IPS-NIHi11 (cell line): ENCODE measurements at places on chromosomes 16 and 17.
A peak's percentile ranks its signal among the peaks of the same experiment; 100 is the strongest.

DNA sequence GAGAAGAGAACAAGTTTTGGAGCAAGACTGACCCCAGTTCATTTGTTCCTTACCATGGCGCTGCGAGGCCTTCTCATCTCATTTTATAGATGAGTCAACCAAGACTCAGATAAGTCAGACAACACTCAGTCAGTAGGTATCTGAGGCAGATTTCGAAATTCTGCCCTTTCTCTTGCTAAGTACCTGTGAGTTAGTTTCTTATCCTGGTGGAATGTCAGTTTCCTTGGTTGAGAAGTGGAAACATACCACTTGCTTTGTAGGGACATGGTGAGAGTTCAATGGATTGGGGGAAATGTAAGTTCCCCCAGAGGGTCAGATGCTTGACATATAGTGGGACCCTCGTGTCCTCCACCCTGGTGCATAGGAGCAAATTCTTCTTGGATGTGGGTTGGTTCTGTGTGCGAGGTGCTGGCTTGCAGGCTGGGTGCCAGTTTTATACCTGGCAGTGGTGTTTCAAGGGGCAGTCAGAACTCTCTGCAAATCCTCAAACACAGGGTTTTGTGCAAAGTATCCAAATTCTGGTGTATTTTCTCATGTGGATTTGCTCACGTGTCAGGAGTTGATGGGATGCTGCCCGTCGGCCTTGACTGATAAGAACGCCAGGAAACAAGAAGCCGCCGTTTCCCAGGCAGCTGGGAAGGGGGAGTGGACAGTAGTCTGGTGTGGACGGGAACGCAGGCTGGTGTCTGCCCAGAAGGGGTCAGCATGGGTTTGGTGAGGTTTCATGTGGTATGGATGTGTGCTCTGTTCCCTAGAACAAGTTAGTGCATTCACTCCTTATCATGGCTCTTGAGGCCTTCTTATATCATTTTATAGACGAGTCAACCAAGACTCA lies 61.1 kb upstream of the CIBAR2 start:
- no peak for DNase-seq

- DNase-seq: no peak
Observed at GRCh38 chr17:57699751-57700219, 45.3 kb downstream of the CCDC182 start.

DNA sequence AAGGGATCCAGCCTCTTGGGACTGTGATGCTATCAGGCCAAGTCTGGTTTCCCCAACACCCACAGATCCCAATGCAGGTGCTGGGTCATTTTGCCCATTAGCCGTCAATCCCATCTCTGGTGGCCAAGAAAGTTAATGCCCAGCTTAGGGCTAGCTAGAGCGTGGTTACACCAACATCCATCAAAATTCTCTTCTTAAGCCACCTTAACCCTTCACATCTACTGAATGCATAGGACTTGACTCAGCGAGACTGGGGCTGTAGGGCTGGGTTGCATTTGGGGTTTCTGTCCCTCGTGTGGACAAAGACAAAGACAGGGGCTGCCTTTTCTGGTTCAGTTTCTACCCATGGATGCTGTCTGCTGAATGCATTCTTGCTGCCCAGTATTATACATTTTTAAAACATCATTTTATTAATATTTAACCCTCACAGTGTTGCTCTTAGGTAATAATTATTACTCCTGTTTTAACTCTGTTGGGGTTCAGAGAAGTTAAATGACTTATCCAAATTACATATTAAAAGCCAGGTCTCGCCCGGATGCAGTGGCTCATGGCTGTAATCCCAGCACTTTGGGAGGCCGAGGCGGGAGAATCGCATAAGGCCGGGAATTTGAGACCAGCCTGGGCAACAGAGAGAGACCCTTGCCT lies 141.1 kb upstream of the NOL11 start:
- DNase-seq: no peak

GRCh38 chr16:2223942-2224486 lies 623 bp downstream of the E4F1 start:
- DNase-seq: peak; percentile 72

GRCh38 chr16:57039148-57039812 lies 49.9 kb downstream of the NLRC5 start:
- no peak for DNase-seq
